ENCODE measurements at places on chromosomes 4 and X. TPM values are rescaled to one million over a fixed set of nuclear protein-coding genes. Genes with fewer than 3 reads are reported as not detected.

GRCh38 chrX:67353651-67354370, 190.0 kb upstream of the AR start:
- H3K27ac ChIP-seq = peak overlapping the region; percentile 83
- H3K36me3 ChIP-seq = no peaks in the 10 kb centered on the region
- peaks cover 42% of the 10 kb centered on the region for H3K4me1 ChIP-seq
- H3K4me3 ChIP-seq = peak overlapping the region; percentile 64
- no peaks in the 10 kb centered on the region for H3K27me3 ChIP-seq

GRCh38 chr4:95537863-95538488, 10.8 kb downstream of the UNC5C start:
- no peaks in the 10 kb centered on the region for H3K4me1 ChIP-seq
- H3K27me3 ChIP-seq = no peaks in the 10 kb centered on the region
- DNase-seq = no peak
- no peak overlapping the region for H3K27ac ChIP-seq
- no peaks in the 10 kb centered on the region for H3K36me3 ChIP-seq

C4orf54 gene
- 0.03 TPM for total RNA-seq

PRR32 gene
- total RNA-seq = not detected

TDO2 gene
- not detected for total RNA-seq
